ENCODE measurements at places on chromosomes 4 and X.

GRCh38 chr4:106358899-106359298 lies 9.7 kb downstream of the GIMD1 start:
- DNase-seq, result peak; percentile 18

GRCh38 chrX:20143561-20143960 lies 1.9 kb upstream of the EIF1AX start:
- DNase-seq, result peak; percentile 33

- no peak for DNase-seq
Measured at GRCh38 chr4:30789219-30789671, 69.1 kb downstream of the PCDH7 start.

GRCh38 chrX:119466970-119467369 lies 1.3 kb upstream of the SLC25A5 start:
- DNase-seq, result no peak

DNA sequence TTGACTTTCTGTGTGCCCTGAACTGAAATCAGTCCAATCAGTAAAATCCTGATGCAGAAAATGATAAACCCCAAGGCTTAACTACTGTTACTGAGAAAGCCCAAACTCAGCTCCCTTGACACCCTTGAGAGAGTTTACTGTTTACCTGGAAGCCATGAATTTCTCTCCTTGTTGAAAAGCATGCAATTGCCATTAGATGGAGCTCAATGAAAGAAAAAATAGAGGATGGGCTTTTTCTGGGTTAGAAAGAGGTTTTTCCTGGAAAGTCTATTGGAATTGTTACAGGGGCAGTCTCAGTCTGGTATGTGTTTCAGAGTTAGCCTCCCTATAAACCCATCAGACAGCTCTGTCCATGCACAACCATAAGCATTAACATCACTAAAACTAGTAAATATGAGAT lies 66.4 kb upstream of the C4orf54 start:
- DNase-seq, result no peak

- DNase-seq, result no peak
Measured at GRCh38 chr4:14646831-14647230, 355.4 kb upstream of the CPEB2 start.

GRCh38 chr4:161525121-161525520 lies 638.7 kb downstream of the FSTL5 start:
- no peak for DNase-seq

- peak; percentile 54 for DNase-seq
Measured at GRCh38 chrX:16869393-16870094, 618 bp downstream of the RBBP7 start.

DNA sequence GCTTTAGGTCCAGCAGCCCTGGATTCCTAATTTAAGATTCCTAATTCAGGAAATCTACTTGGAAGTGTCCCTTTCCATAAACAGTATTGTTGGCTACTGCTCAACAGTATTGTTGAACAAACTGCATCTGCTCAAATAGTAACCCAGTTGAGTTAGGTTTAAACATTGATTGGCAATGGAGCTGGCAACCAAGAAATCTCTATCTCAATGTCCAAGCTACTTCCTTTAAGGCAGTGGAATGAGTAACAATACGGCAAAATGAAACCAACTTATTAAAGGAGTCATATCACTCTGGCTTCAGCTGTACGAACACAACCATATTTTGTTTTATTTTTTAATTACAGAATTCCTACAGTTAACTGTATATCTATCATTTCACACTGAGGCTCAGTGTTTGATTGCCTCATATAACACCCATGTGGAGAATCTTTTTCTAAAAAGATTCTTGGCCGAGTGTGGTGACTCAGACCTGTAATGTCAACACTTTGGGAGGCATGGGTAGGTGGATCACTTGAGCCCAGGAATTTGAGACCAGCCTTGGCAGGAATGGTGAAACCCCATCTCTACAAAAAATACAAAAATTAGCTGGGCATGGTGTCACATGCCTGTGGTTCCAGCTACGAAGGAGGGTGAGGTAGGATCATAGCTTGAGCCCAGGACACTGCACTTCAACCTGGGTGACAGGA lies 71.7 kb upstream of the IL13RA1 start:
- DNase-seq, result no peak

DNA sequence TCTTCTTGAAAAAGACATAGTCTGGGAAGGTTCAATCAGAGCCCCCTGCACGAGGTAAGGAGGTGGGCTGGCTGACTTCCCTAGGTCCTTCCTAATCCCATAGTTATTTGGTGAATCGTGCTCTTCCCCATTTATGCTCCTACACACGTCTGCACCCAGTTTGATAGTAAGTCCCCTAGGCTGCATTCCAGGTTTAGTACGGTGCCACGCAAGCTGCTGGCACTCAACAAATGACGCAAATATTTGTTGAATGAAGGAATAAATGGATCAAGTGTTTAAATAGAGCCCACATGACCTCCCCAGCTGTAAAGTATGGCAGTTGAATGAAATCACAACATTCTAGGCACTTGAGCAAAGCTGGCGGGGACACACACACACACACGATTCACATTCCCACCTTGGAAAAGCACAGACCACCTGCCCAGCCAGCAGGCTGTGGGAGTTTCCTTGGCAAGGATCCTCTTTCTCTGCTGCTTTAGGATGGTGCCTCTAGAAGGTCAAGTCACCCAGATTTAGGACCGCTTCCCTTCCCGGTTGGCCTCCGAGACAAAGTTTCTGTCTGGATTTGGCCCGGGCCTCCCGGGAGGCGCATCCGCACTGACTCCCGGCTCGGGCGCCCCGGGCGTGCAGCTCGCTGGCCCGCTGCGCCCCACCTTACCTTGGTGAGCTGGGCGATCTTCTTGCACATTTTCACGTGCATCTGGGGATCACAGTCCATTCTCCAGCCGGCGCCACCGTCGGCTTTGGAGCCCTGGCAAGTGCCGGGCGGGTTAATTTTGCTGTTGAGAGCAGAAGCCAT lies 721 bp downstream of the FAM184B start:
- no peak for DNase-seq
